ENCODE measurements at places on chromosomes 2 and 18.

GRCh38 chr2:221553333-221553732 lies 18.8 kb downstream of the EPHA4 start:
- no peak for DNase-seq

- no peak for DNase-seq
These were observed 282.8 kb upstream of the ATP5MC3 start for GRCh38 chr2:175464311-175464670.

- DNase-seq = no peak
These were observed 51.2 kb downstream of the LIMS1 start for GRCh38 chr2:108585436-108585835.

GRCh38 chr18:63107931-63108330 lies 211.6 kb downstream of the BCL2 start:
- no peak for DNase-seq

DNA sequence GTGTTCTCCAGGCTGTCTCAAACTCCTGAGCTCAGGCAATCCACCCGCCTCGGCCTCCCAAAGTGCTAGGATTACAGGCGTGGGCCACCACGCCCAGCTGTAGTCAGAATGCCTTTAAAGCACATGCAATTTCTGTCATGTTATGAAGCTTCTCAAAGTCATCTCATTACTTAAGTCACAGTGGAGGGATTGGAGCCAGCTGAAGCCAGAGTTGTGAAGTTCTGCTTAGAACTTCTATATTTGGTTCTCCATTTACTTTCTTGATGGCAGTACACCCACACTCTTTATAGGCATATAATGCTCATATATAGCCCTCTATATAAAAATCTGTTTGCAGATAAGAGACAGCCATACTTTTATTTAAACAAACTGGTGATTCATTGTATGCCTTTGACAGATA lies 68.8 kb upstream of the CWC22 start:
- DNase-seq = no peak

DNA sequence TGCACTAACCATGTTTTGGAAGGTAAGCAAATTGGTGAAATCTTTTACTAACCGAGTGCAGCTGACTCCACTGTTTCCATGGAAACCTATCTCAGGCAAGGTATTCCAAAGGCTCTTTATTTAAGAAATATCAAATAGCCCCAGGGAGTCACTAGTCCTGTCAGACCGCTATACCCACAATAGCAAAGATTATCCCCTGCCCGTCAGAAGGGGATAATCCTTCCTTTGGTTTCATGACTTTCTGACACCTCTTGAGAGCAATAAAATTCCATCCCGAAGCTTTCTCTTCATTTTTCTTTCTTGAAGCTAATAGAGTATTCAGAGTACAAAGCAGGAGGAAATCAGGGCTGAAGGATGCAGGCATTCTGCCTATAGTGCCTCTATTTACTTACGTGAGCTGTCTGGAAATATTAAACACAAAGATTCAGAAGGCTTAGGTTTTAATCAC lies 34.7 kb upstream of the MAP2 start:
- no peak for DNase-seq

GRCh38 chr2:66236816-66237802 lies 197.8 kb upstream of the MEIS1 start:
- DNase-seq = no peak

- DNase-seq = no peak
These were observed 118.9 kb downstream of the MMADHC start for GRCh38 chr2:149468636-149469035.

GRCh38 chr2:30756971-30757370 lies 50.3 kb downstream of the CAPN13 start:
- DNase-seq = no peak

- DNase-seq = no peak
These were observed 648.0 kb downstream of the SLC4A3 start for GRCh38 chr2:220275454-220275853.

DNA sequence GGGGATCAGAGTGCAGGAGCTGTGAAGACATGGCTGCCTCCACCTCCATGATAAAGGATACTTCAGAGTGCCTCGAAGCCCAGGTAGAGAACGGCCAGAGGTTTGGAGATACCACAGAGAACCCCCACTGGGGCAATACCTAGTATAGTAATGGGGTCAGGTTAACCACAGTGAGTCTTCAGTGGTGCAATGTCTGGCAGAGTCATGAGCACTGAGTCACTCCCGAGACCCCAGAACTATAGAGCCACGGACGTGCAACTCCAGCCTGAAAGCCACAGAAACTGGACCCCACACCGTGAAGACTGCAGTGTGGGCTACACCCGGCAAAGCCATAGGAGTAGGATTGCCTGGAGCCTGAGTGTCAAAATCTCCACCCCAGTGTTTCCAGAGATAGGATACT lies 746.6 kb downstream of the CBLN2 start:
- DNase-seq = no peak
